ENCODE measurements at places on chromosomes 1 and 21. TPM values are rescaled to one million over a fixed set of nuclear protein-coding genes. Genes with fewer than 3 reads are reported as not detected.

DNA sequence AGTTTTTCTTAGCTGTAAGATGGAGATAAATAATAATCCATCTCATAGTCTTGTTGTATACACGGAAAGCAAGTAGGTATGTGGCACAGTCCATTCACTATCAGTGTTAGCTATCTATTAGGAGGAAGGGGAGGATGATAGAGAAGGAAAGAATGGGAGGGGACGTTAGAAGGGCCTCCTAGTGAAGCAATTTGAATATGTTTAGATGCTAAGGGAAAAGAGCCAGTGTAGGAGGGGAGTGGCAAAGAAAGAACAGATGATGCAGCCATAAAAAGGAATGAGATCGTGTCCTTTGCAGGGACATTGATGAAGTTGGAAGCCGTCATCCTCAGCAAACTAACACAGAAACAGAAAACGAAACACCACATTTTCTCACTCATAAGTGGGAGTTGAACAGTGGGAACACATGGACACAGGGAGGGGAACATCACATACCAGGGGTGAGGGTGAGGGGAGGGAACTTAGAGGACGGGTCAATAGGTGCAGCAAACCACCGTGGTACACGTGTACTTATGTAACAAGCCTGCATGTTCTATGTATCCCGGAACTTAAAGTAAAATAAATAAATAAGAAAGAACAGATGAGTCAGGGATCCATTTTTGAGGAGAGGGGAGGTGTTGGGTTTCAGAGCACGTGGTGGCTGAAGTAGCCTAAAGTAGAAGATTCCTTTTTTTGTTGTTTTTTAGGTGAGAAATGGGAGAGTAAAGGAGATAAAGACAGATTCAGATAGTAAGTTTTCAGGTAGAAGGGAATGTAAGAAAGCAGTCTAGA, 124.1 kb downstream of the POU2F1 start:
- no peaks in the 10 kb centered on the region for H3K4me1 ChIP-seq
- DNase-seq: no peak
- H3K4me3 ChIP-seq: no peak overlapping the region
- no peaks in the 10 kb centered on the region for H3K27me3 ChIP-seq

The CD84 gene
- total RNA-seq: 2.3 TPM

GRCh38 chr1:226327761-226328162, 18.8 kb upstream of the LIN9 start:
- no peaks in the 10 kb centered on the region for H3K36me3 ChIP-seq
- no peaks in the 10 kb centered on the region for H3K4me1 ChIP-seq
- no peak for DNase-seq
- H3K27me3 ChIP-seq: no peaks in the 10 kb centered on the region
- no peak overlapping the region for H3K4me3 ChIP-seq

- H3K4me1 ChIP-seq: no peaks in the 10 kb centered on the region
- H3K27ac ChIP-seq: no peak overlapping the region
- H3K36me3 ChIP-seq: no peaks in the 10 kb centered on the region
- no peak overlapping the region for H3K4me3 ChIP-seq
These were observed 58.9 kb downstream of the FBXO2 start for GRCh38 chr1:11595285-11595684.

The HSPB7 gene
- total RNA-seq: 0.65 TPM

DNA sequence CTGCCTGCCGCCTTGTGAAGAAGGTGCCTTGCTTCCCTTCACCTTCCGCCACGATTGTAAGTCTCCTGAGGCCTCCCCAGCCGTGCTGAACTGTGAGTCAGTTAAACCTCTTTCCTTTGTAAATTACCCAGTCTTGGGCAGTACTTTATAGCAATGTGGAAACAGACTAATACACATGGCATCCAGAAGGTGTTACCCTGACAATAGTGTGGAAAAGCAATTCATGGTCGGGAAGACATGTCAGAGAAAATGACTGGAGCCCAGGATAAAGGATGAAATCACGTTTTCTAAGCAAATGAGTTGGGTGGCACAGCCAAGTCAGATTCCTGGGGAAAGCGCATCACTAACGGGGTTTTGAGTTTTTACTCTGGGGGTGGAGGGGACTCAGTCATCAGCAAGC, 76.4 kb downstream of the HLCS start:
- H3K4me3 ChIP-seq: no peak overlapping the region
- DNase-seq: no peak
- no peak overlapping the region for H3K27ac ChIP-seq
- no peaks in the 10 kb centered on the region for H3K4me1 ChIP-seq

The RSPH1 gene
- 1.8 TPM for total RNA-seq

GRCh38 chr1:221648201-221648600, 93.7 kb downstream of the DUSP10 start:
- no peak for DNase-seq
- no peaks in the 10 kb centered on the region for H3K27me3 ChIP-seq
- no peak overlapping the region for H3K27ac ChIP-seq
- no peaks in the 10 kb centered on the region for H3K36me3 ChIP-seq
- H3K4me1 ChIP-seq: no peaks in the 10 kb centered on the region

GRCh38 chr1:19219451-19219850, 9.4 kb upstream of the UBR4 start:
- H3K27ac ChIP-seq: no peak overlapping the region
- no peak overlapping the region for H3K4me3 ChIP-seq
- no peak for DNase-seq
- H3K27me3 ChIP-seq: no peaks in the 10 kb centered on the region
- no peaks in the 10 kb centered on the region for H3K4me1 ChIP-seq

GRCh38 chr1:235098991-235099390, 29.6 kb downstream of the TOMM20 start:
- no peak overlapping the region for H3K27ac ChIP-seq
- DNase-seq: no peak
- H3K36me3 ChIP-seq: no peaks in the 10 kb centered on the region
- no peaks in the 10 kb centered on the region for H3K4me1 ChIP-seq
- H3K27me3 ChIP-seq: no peaks in the 10 kb centered on the region
- H3K4me3 ChIP-seq: no peak overlapping the region

GRCh38 chr1:18908911-18909771, 6.8 kb upstream of the ALDH4A1 start:
- H3K36me3 ChIP-seq: peaks cover 37% of the 10 kb centered on the region
- no peak overlapping the region for H3K27ac ChIP-seq
- no peak overlapping the region for H3K4me3 ChIP-seq
- DNase-seq: no peak
- no peaks in the 10 kb centered on the region for H3K27me3 ChIP-seq

GRCh38 chr1:116586741-116587143, 15.9 kb upstream of the CD58 start:
- no peak overlapping the region for H3K4me3 ChIP-seq
- no peak overlapping the region for H3K27ac ChIP-seq
- DNase-seq: no peak
- H3K27me3 ChIP-seq: peaks cover 3% of the 10 kb centered on the region
- H3K4me1 ChIP-seq: no peaks in the 10 kb centered on the region

- no peaks in the 10 kb centered on the region for H3K27me3 ChIP-seq
- no peak overlapping the region for H3K27ac ChIP-seq
- peak; percentile 90 for DNase-seq
- H3K36me3 ChIP-seq: no peaks in the 10 kb centered on the region
- no peaks in the 10 kb centered on the region for H3K4me1 ChIP-seq
- H3K4me3 ChIP-seq: no peak overlapping the region
These were observed 46.1 kb upstream of the BACE2 start for GRCh38 chr21:41121785-41122415.

- no peaks in the 10 kb centered on the region for H3K36me3 ChIP-seq
- H3K27ac ChIP-seq: no peak overlapping the region
- no peaks in the 10 kb centered on the region for H3K27me3 ChIP-seq
- DNase-seq: no peak
- no peak overlapping the region for H3K4me3 ChIP-seq
These were observed 267.8 kb upstream of the FMN2 start for GRCh38 chr1:239823852-239824251.

The KCNJ9 gene
- total RNA-seq: not detected

The FNDC5 gene
- total RNA-seq: 0.28 TPM

- no peak overlapping the region for H3K27ac ChIP-seq
- H3K36me3 ChIP-seq: no peaks in the 10 kb centered on the region
- no peaks in the 10 kb centered on the region for H3K4me1 ChIP-seq
- H3K27me3 ChIP-seq: peaks cover 6% of the 10 kb centered on the region
These were observed 4.2 kb downstream of the HTR6 start for GRCh38 chr1:19668888-19669287.

The MCOLN2 gene
- total RNA-seq: 0.47 TPM

- no peak overlapping the region for H3K4me3 ChIP-seq
- no peaks in the 10 kb centered on the region for H3K36me3 ChIP-seq
- no peak for DNase-seq
- H3K4me1 ChIP-seq: no peaks in the 10 kb centered on the region
- no peak overlapping the region for H3K27ac ChIP-seq
These were observed 8.5 kb downstream of the CHD5 start for GRCh38 chr1:6171548-6172124.

The CD1E gene
- total RNA-seq: 0.55 TPM

The KRTAP12-1 gene
- not detected for total RNA-seq

- H3K27me3 ChIP-seq: no peaks in the 10 kb centered on the region
- H3K36me3 ChIP-seq: no peaks in the 10 kb centered on the region
- H3K4me3 ChIP-seq: no peak overlapping the region
- H3K4me1 ChIP-seq: peaks cover 5% of the 10 kb centered on the region
These were observed 12.0 kb downstream of the TSHB start for GRCh38 chr1:115041654-115042053.

DNA sequence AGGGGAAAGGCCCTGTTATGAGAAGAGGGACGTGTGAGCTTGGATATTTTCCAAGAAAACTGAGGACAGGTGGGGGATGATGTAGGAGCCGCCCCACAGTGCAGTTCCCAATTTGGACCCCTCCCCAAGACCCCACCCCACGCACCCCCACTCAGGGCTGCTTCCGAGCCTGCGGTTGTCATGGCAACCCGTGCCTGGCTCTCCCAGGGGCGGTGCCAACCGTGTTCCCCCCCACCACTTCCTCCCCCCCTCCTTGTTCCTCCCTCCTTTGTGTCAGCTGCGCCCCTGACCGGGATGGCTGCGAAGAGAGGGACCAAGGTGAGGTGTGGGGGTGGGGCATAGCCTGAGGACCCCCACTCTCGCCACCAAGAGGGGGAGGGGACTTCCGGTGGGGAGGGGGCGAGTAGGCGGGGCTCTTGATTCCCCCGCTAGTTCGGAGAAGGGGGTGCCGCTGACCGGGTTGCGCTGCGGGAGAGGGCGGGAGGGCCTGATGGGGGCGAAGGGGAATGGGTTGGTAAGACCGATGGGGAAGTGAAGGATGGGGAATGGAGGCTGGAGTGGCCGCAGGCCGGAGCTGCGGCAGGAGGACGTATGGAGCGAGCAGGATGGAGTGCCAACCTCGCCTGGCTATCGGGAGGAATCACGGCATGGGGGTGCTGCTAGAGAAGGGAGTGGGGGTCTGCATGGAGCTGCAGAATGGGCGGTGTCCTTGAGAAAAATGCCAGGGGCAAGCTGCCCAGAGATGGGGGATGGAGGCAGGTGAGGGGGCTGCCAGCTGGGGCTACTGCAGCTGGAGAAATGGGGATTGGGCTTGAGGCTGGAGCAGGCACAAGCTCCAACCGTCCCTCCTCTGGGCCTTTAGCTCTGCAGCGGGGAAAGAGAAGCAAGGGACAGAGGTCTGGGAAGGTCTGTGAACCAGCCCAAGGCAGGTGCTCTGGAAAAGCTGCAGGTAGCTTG, 953 bp downstream of the TRIM46 start:
- peaks cover 3% of the 10 kb centered on the region for H3K4me1 ChIP-seq
- no peaks in the 10 kb centered on the region for H3K27me3 ChIP-seq
- DNase-seq: peak; percentile 60
- no peaks in the 10 kb centered on the region for H3K36me3 ChIP-seq
- peak overlapping the region; percentile 85 for H3K4me3 ChIP-seq
- no peak overlapping the region for H3K27ac ChIP-seq

DNA sequence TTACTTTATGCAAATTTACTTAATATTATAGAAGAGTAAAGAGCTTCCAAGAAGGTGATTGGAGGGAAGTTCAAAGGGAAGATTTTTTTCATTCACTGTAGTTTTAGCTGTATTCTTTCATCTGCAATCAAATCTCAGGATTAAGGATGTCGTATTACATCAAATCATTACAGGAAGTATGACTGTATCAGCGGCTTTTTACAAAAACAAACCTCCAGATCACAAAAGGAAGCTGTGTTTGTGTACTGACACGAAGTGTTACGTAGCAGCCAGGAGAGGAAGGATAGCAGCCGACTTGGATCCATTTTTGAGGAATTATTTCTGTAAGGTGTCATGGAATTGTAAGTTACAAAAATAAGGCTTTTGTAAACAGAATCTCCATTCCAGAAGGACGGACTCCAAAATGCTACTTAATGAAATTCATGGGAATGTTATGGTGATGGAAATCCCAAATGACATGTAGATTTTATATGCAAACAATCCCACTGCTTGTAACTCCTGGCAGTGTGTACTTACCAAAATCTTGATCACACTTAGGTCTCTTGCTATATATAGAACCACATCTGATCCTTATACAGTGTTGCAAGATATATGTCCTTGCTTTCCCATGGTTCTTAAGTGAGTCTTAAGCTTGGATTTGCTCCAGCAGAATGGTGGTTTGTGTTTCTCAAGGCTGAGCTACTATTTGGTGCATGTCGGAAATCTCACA, 49.8 kb downstream of the KCNJ15 start:
- H3K27me3 ChIP-seq: no peaks in the 10 kb centered on the region
- no peak for DNase-seq
- H3K4me1 ChIP-seq: peaks cover 3% of the 10 kb centered on the region
- H3K27ac ChIP-seq: no peak overlapping the region
- no peak overlapping the region for H3K4me3 ChIP-seq

The RORC gene
- total RNA-seq: 24.2 TPM

- H3K4me1 ChIP-seq: no peaks in the 10 kb centered on the region
- H3K4me3 ChIP-seq: no peak overlapping the region
- H3K27ac ChIP-seq: no peak overlapping the region
- no peaks in the 10 kb centered on the region for H3K27me3 ChIP-seq
- no peaks in the 10 kb centered on the region for H3K36me3 ChIP-seq
These were observed 8.1 kb upstream of the RAB29 start for GRCh38 chr1:205783433-205783795.

The ZBTB40 gene
- total RNA-seq: 16.0 TPM

GRCh38 chr1:18230840-18231239, 123.2 kb downstream of the IGSF21 start:
- no peak overlapping the region for H3K27ac ChIP-seq
- H3K27me3 ChIP-seq: no peaks in the 10 kb centered on the region
- H3K4me1 ChIP-seq: no peaks in the 10 kb centered on the region
- H3K36me3 ChIP-seq: no peaks in the 10 kb centered on the region
- H3K4me3 ChIP-seq: no peak overlapping the region

The ZYG11A gene
- not detected for total RNA-seq

- no peaks in the 10 kb centered on the region for H3K4me1 ChIP-seq
- DNase-seq: no peak
- H3K36me3 ChIP-seq: peaks cover 32% of the 10 kb centered on the region
- no peak overlapping the region for H3K27ac ChIP-seq
These were observed 17.5 kb downstream of the LRRC71 start for GRCh38 chr1:156937883-156938282.

The KCNC4 gene
- 8.9 TPM for total RNA-seq

DNA sequence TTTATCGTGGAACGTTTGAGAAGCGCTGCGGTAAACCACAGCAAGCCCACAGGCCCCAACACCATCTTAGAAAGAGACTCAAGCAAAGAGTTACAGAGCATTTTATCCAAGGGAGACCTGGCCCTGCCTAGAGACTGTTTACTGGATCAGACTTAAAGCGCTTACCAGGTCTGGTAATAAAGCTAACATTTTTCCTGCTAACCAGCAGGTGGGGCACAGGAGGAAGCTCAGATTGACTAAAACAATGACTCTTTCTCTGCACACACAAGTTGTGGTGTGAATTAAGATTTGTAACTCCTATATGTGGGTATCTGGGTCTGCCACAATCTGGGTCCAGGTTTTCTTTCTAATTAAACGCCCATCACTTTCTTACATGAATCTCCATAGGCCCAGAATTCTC, 136.5 kb upstream of the ETS2 start:
- no peaks in the 10 kb centered on the region for H3K4me1 ChIP-seq
- DNase-seq: no peak
- H3K27me3 ChIP-seq: peaks cover 4% of the 10 kb centered on the region
- H3K36me3 ChIP-seq: no peaks in the 10 kb centered on the region

GRCh38 chr1:236258114-236258622, 23.6 kb downstream of the ERO1B start:
- no peak overlapping the region for H3K4me3 ChIP-seq
- peaks cover 3% of the 10 kb centered on the region for H3K36me3 ChIP-seq
- H3K4me1 ChIP-seq: peaks cover 18% of the 10 kb centered on the region
- DNase-seq: no peak
